ENCODE measurements at places on chromosomes 1 and 21.

DNA sequence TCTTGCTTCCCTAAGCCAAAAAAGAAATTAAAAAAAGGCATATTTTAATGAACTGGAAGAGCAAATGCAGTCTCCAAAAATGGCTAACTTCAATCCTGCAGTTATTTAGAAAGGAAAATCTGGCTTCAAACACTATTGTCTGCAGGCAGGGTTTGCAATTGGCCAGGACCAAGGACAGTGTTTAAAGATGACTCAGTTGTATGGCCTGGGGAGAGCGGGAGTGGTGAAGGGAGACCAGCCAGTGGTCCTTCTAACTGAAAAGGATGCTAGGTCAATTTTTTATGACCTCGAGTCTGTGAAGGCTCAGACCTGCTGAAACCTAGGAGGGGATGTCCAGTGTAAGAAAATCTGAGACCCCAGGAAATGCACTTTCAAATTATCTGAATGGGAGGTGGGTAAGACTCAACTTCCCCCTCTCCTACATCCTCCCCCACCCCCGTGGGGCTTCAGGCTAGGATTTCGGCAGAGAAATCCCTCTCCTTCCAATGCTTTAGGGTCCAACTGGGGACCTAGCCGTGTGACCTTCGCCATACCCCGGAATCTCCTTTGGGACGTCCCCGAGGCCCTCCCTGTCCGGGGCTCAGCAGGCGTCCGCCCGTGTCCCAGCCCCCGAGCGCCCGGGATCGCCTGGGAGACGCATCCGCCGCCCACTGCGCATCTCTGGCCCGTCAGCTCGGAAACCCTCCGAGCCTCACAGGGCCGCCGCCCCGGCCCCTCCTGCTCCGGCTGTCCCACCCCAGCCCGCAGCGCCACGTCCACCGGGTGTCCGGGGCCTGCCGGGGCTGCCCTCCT lies 602 bp upstream of the RIMKLA start:
- DNase-seq: peak; percentile 40

DNA sequence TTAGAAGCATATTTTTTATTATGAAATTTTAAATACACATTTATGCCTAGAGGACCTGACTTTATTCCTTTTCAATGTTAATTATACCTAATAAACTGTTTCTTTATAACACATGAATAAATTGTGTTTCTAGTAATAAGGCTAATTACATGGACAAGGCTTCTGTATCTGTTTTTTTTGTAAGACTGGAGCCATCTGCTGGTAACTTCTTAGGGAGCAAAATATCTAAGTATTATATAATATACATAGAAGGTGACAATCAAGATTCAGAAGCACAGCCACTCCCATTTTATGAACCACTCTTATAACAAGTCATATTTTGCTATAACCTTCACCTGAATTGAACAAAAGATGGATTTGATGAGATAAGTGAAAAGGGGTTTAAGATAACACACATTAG lies 84.2 kb downstream of the LBR start:
- no peak for DNase-seq

GRCh38 chr21:35529171-35529863 lies 480.2 kb upstream of the RUNX1 start:
- DNase-seq: no peak

- DNase-seq: no peak
These were observed 47.1 kb downstream of the LEPR start for GRCh38 chr1:65467536-65467935.

DNA sequence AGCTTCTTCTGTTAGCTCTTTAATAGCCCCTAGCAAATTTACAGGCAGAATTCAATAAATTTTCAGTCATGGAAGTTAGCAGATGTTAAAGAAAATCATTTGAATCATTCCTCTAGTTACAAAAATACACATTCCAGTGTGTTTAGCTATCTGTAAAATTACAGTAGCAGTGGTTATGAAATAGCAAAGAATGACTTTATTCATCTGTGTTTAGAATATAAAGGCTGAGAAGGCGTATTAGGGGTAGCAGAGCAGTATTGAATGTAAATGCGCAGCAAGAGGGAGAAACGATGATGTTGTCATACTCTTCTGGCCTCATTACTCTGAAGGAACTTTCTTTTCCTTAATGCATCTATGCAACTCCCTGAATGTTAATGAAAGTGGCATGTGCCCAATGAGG lies 106.2 kb upstream of the CYYR1 start:
- no peak for DNase-seq

DNA sequence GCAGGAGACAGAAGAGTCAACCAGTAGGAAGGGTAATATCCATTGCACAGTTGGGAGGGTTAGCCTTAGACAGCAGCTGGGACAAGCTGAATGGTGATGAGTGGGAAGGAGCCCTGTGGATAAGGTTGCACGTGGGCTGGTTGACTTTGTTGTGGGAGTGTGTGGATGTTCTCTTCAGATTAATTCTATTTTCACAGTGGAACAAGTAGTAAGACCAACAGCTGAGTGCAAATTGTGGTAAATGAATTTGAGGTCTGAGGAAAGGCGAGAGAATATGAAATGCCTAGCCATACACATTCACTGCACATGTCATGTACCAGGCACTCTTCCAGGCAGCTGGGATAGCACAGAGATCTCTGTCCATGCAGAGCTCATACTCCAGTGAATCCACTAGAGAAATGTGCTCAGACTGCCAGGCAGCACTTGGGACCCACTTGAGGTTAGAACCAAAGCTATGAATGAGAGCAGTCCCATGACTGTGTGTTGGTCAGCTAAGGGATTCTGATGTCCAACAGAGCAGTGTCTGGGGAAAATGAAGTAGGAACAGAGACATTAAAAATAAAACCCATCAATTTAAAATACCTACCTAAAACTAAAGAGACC lies 25.2 kb upstream of the VTCN1 start:
- DNase-seq: no peak

GRCh38 chr1:59504276-59504675 lies 207.4 kb downstream of the FGGY start:
- no peak for DNase-seq

DNA sequence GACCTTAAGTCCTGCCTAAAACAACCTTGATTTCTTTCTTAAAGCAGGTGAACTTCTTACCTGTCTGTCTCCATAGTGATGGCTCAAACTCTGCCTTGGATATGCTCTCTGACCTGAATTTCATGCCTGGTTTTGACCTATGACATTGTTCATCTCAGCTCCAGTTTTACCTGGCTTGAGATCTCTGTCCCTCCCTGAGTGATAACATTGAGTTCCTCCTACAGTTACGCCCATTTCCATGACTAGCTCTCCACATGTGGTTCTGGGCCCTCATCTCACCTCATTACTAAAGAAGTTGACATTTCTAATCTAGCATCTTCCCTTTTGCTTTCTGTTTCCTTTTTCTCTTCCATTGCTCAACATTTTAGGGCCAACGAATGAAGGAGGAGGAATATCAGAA lies 233.1 kb downstream of the HHIPL2 start:
- DNase-seq: no peak

GRCh38 chr1:200894712-200895442 lies at the start of gene INAVA:
Gene INAVA, plus strand, starts transcription at chr1:200894900. Its CDS starts 3,501 bp downstream, at chr1:200898401.
- no peak for DNase-seq

DNA sequence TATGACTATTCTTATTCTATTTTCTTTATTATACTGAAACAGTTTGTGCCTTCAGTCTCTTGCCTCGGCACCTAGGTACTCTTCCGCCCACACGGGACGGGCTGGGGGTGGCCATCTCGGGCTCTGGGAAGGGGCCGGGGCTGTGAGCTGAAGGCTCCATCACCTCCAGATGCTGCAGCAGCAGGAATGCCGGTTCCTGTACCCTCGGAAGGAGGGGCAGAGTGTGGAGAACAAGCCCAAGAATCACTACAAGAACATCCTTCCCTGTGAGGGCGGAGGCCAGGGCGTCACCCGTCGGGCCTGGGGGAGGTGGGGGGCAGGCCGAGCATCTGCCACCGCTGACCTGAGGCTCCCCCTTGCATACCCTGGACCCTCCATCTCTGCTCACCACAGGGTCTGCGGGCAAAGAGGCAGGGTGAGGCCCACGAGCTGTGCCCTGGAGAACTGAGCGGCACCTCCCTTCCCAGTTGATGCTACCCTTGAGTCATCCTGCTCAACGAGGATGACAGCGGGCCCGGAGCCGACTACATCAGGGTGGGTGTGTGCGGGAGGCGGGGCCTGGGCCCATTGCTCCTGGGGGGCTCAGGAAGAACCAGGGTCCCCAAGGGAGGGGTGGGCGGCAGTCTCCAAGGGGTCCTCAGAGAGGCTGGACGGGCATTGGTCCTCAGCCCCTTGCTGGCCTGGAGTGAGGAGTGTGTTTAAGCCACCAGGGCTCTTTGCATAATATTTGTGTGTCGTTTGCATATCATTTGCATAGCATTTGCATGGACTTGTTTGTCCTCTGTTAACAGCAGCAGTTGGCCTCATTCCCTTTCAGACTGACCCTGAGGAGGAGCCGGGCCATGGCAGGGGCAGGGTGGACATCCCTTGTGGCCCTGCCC lies 7.5 kb downstream of the RNF223 start:
- peak; percentile 46 for DNase-seq

DNA sequence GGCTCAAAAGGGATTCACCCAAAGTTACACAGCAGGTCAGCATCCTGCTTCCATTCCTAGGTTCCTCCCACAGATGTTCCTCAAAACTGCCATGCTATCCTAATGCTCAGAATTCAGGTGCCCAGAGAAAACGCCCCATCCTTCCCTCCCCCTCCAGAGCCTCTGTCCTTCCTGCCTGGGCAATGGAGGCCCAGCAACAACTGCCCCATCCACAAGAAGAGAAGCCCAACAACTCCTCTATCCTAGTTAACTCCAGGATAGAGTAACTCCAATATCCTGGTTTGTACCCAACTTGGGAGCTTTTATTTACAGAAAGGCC lies 16.9 kb downstream of the COL9A2 start:
- DNase-seq: no peak

GRCh38 chr21:25562660-25563059 lies 44.6 kb downstream of the MRPL39 start:
- DNase-seq: no peak

DNA sequence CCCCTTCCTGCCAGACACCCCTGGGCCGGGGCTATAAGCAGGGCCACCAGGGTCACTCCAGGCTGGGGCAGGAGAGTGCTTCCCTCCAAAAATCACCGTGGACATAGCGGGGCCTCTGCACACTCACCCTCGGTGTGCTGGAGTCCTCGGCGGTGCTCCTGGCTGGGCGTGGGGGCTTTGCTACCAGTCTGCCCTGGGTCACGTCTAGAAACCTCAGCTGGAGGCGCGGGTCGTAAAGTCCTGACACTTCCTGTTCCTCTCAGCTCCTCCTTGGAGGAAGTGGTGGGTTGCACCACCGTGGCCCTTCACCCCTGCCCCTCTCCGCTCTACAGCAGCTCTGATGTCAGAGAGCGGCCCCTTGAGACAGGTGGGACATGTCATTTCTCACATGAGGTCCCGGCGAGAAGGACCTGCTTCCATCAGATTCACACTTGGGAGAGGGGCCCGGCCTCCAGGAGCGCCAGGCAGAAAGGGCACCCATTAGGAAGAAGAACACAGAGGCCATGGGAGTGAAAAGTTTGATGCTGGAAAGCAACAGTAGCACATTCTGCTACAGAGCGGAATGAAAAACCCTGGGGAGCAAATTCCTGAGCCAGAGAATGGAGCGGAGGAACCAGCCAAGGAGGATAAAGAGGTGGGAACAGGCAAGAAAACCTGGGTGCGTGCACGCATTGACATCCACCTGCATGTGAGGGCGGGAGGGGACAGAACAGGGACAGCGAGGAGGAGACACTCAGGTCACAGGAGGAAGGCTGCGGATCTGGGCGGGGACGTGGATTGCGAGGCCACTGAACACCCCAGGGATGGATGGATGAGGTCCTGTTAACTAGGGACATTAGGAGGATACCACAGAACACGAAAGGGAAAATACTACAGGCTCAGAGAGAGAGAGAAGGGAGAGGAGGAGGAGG lies at the start of gene ITGB2:
ITGB2 (minus strand) TSS at position 206 of the 911 bp plus-strand sequence. CDS start 10,117 bp downstream, outside the sequence.
- DNase-seq: peak; percentile 81

DNA sequence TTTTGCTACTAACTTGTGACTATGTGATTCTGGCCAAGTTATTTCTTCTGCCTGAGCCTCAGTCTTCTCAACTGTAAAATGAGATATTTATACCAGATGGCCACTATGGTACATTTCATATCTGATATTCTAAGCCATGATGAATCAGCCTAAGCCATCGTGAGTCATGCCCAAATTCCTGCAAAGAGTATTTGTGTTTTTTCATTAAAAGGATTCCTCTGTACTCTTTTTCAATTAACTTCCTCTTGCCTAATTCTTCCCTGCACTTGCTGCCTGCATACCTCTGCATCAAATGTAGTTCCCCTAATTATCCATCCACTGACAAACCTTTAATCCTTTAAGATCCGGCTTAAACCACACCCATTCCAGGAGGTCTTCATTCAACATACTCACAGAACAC lies 575.1 kb upstream of the BEND5 start:
- DNase-seq: no peak

DNA sequence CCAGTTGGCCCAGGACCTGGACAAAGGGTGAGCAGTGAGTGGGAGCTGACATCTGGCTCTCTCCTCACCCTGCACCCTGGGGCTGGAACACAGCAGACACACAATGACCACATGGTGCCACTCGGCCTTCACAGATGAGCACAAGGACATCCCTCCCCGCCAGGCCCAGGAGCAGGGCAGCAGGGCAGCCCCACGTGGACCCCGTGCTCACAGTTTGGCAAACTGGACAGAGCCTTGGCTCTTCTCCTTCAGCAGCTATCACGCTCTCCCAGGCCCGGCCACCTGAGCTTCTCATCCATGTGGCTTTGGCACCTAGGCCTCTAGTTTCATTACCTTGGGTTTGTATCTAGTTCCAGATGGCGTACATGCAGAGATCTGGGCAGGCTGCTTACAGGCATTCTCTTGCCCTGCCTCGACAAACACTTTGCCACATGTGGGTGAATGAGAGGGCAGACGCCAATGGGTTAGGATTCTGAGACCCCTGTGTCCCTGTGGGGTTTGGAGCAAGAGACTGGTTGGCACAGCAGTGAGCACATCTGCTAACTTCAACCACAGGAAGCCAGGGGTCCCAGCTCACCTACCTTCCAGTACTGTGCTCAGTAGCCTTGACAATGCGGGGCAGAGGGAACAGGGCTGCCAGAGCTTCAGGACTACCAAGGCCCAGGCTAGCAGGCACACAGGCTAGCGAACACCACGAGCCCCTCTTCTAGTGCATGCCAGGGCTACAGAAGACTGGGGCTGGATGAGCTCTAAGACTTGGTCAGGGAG lies 3.4 kb upstream of the PTPRF start:
- no peak for DNase-seq

DNA sequence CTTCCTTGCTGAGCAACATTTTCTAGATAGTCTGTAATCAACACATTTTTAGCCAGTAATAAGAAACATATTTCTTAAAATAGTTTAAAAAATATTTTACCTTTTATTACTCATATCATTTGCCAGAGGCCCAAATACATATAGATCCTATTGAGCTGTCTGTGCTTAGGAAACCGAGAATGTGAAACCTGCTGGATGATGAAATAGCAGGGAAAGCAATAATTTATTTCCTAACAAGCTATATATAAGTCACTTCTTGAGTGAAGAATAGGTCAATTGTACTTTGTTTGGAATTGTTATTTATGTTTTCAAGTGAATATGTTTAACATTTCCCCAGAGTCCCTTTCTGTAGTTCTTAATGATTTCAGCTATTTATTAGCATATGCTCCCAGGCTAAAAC lies 339.9 kb upstream of the TMPRSS15 start:
- no peak for DNase-seq

Data from stimulated activated CD8-positive, alpha-beta memory T cell treated with anti-CD3 and anti-CD28 coated beads, Interleukin-4, amount 100 ng/mL, for 48 hours (primary cell).